ENCODE measurements at places on chromosomes 6 and 20.

DNA sequence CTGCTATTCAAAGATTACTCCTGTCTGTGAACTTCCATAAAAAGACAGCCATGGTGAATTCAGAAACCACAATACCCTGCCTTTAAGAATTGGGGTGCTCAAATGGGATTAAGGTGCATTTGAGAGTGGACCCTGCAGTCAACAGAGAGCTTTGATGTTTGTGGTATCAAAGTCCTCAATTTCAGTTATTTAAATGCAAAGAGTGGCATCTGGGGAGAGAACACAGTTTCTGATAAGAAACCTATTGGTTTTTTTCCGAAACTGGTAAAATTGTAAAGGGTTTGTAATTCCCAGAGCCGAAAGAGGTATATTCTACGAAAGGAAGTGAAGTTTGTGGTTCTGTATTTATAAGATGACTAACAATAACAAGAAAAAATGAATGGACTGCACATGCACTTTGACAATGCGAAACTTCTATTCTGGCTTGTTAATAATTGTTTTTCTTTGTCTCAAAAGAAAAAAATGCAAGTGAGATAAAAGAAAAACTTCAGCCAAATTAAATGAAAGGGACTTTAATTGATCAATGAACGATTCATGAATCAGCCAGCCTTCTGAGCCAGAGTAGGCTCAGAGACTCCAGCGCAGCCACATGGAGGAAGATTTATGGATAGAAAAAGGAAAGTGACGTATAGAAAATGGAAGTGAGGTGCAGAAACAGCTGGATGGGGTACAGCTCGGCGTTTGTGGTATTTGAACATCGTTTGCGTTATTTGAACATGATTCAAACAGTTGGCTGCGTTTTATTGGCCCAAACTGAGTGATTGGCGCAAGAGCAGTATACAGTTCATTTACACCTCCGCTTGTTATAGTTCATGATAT, 70.5 kb upstream of the DUSP22 start:
- peaks cover 81% of the 10 kb centered on the region for H3K4me1 ChIP-seq
- peaks cover 21% of the 10 kb centered on the region for H3K27me3 ChIP-seq
- H3K27ac ChIP-seq = no peak overlapping the region
- no peak overlapping the region for H3K4me3 ChIP-seq
- H3K36me3 ChIP-seq = no peaks in the 10 kb centered on the region

DNA sequence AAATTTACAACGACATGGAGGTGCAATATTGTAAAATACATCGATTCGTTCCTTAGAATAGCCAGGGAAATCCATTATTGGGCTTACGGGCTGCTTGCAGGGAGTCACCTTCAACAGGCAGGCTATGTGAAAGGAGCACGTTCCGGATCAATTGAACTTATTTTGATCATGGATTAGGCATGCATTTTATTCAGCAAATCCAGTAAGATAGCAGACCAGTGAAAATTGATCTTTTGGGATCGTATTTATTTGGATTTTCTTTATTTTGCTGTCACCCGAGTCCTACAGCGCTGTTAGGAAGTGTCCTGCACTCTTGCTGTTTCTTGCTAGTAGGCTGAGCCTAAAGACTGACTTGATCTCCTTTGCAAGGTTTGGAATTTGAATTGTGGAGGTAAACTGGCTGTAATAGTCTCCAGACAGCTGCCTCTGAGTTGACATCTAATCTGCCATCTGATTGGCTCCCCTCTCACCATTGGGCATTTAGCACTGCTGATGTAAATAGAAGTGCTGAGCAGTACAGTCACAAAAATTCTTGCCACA, 3.0 kb downstream of the ARID1B start:
- no peaks in the 10 kb centered on the region for H3K27me3 ChIP-seq
- H3K36me3 ChIP-seq = no peaks in the 10 kb centered on the region
- peaks cover 58% of the 10 kb centered on the region for H3K4me1 ChIP-seq
- H3K4me3 ChIP-seq = peak overlapping the region; percentile 90
- peak; percentile 27 for DNase-seq

- no peak overlapping the region for H3K27ac ChIP-seq
- no peak for DNase-seq
- peaks cover under 1% of the 10 kb centered on the region for H3K4me1 ChIP-seq
These were observed 39.6 kb upstream of the SPTLC3 start for GRCh38 chr20:12969071-12969669.

DNA sequence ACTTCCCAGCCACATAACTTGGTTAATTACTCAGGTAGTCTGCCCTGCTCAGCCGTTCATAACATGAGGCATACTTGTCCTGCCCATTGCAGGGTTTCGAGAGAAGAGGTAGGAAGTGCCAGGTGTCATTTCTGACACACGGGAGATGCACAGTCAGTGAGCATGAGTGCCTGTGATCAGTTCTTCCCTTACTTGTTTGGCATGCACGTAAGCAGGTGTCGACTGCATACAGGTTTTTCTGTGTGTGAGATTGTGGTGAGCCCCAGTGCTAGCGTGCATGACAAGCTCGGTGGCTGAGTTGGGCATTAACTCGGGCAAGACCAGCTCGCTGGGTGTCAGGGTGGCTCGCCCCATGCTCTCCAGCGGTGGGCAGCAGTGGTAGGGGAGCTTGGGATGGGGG, 51.2 kb upstream of the SLC22A1 start:
- no peaks in the 10 kb centered on the region for H3K27me3 ChIP-seq
- H3K36me3 ChIP-seq = peaks cover 76% of the 10 kb centered on the region
- no peak overlapping the region for H3K27ac ChIP-seq
- H3K4me1 ChIP-seq = no peaks in the 10 kb centered on the region
- no peak for DNase-seq
- H3K4me3 ChIP-seq = no peak overlapping the region

DNA sequence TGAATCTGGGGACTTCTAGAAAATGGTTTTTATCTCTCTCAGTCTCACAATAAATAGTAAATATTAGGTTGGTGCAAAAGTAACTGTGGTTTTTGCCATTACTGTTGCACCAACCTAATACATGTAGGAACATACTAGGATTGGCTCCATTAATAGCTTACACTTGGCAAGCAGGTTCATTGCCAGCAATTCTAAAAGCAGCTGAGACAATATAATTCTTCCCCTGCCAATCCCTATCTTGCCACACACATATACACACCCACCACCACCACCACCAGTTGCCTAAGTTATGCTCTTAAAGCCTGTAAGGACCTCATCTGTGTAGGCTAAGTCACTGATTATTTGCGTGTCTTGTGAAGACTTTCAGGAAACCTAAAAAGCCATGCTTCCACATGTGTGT, 145.1 kb downstream of the KIF16B start:
- H3K27me3 ChIP-seq = peaks cover 2% of the 10 kb centered on the region
- no peak overlapping the region for H3K27ac ChIP-seq
- no peak overlapping the region for H3K4me3 ChIP-seq
- H3K4me1 ChIP-seq = peaks cover 10% of the 10 kb centered on the region

GRCh38 chr6:7640607-7641577, 50.9 kb downstream of the SNRNP48 start:
- DNase-seq = no peak
- H3K4me1 ChIP-seq = peaks cover 3% of the 10 kb centered on the region
- H3K36me3 ChIP-seq = no peaks in the 10 kb centered on the region
- peaks cover 15% of the 10 kb centered on the region for H3K27me3 ChIP-seq
- H3K27ac ChIP-seq = no peak overlapping the region
- no peak overlapping the region for H3K4me3 ChIP-seq

- DNase-seq = no peak
- H3K27ac ChIP-seq = no peak overlapping the region
- no peaks in the 10 kb centered on the region for H3K27me3 ChIP-seq
These were observed 65.4 kb downstream of the PRND start for GRCh38 chr20:4787069-4787468.

- no peak overlapping the region for H3K4me3 ChIP-seq
- H3K36me3 ChIP-seq = peaks cover 36% of the 10 kb centered on the region
- no peak overlapping the region for H3K27ac ChIP-seq
- no peaks in the 10 kb centered on the region for H3K4me1 ChIP-seq
These were observed 234.3 kb downstream of the UTRN start for GRCh38 chr6:144519426-144519825.

DNA sequence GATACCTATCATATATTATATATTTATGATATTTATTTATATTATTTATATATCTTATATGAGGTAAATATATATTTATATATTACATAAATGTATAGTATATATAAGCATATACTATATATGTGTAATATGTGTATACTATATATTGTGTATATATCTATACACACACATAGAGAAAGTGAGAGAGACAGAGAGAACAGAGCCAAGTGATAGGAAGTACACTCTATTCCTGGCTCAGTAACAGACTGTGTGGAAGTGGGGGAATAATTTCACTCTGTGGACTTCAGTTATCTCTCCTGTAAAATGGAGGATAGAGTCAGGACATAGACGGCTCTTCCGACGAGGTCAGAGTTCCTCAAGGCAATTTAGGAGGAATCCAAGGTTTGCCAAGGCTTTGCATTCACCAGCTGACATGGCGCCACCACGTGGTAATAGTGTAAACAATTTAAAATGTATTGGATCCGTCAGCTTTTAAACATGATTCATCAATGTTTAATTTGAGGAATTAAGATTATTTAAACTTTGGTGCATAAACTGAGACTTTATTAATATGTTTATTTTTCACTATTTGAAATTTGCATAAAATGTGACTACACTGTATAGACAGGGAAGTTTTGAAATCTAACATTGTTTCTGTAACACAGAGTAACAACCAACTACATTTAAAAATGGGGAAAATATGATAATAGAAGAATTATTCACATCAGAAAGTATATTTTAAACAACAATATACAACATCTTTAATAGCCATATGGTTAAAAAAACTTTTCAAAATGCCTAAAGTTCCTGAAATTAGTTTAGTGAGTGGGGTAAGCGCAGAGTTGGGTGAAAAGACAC, 75.4 kb upstream of the TMEM244 start:
- H3K4me1 ChIP-seq = peaks cover 5% of the 10 kb centered on the region
- H3K27me3 ChIP-seq = peaks cover 5% of the 10 kb centered on the region
- H3K27ac ChIP-seq = no peak overlapping the region
- H3K4me3 ChIP-seq = no peak overlapping the region
- peak; percentile 52 for DNase-seq
- no peaks in the 10 kb centered on the region for H3K36me3 ChIP-seq

DNA sequence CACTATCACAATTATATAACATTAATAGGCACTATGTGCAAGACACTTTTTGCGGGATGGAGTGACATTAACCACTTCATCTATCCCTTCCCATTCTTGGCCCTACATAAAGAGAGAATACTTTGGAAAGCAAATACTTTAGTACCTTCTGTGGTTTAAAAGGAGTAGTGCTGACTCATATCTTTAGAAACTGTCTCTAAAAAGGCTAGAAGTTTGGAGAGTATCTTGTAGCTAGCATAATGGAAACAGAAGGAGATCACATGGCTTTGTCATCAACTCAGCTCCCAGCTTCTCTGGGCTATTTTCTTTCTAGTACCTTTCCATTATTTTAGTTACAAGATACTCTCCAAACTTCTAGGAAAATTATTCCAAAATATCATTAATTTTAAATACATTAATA, 157.5 kb downstream of the ADGRG6 start:
- H3K27me3 ChIP-seq = peaks cover 3% of the 10 kb centered on the region
- H3K4me1 ChIP-seq = no peaks in the 10 kb centered on the region
- no peaks in the 10 kb centered on the region for H3K36me3 ChIP-seq
- H3K27ac ChIP-seq = no peak overlapping the region

DNA sequence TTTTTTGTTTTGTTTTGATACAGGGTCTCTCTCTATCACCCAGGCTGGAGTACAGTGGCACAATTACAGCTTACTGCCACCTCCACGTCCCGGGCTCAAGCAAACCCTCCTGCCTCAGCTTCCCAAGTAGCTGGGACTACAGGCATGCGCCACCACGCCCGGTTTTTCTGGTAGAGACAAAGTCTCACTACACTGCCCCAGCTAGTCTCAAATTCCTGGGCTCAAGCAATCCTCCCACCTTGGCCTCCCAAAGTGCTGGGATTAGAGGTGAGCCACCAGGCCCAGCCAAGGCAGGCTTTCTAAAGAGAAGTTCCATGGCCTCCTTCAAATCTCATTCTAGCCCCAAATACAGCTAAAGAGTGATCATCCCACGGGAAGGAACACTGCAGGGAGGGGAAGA, 5.2 kb downstream of the MCCD1 start:
- DNase-seq = no peak
- H3K36me3 ChIP-seq = peaks cover 85% of the 10 kb centered on the region
- no peak overlapping the region for H3K4me3 ChIP-seq
- peaks cover 58% of the 10 kb centered on the region for H3K4me1 ChIP-seq
- H3K27ac ChIP-seq = peak overlapping the region; percentile 89

DNA sequence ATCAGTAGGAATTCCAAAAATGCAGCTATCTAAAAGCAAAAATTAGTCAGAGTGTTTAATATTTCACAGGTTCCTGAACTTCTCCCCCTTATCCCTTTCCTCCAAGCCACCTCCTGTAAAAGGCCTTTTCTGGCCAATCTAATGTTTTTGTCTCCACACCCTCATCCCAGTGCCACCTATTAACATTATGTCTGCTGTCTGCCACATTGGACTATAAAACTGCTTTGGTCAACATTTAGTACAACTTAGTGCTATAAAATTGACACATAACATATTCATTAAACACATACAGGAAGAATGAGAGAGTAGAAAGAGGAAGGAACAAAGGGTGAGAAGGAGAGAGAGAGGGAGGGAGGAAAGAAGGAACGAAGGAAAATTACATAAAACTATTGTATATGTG, 47.7 kb downstream of the MMUT start:
- no peak overlapping the region for H3K4me3 ChIP-seq
- H3K36me3 ChIP-seq = no peaks in the 10 kb centered on the region
- no peaks in the 10 kb centered on the region for H3K27me3 ChIP-seq
- H3K27ac ChIP-seq = no peak overlapping the region
- DNase-seq = no peak
- no peaks in the 10 kb centered on the region for H3K4me1 ChIP-seq

- no peak overlapping the region for H3K4me3 ChIP-seq
- H3K4me1 ChIP-seq = no peaks in the 10 kb centered on the region
- H3K27ac ChIP-seq = no peak overlapping the region
- peaks cover 3% of the 10 kb centered on the region for H3K36me3 ChIP-seq
- DNase-seq = no peak
These were observed 123.3 kb downstream of the ZFAND3 start for GRCh38 chr6:37942606-37943376.

DNA sequence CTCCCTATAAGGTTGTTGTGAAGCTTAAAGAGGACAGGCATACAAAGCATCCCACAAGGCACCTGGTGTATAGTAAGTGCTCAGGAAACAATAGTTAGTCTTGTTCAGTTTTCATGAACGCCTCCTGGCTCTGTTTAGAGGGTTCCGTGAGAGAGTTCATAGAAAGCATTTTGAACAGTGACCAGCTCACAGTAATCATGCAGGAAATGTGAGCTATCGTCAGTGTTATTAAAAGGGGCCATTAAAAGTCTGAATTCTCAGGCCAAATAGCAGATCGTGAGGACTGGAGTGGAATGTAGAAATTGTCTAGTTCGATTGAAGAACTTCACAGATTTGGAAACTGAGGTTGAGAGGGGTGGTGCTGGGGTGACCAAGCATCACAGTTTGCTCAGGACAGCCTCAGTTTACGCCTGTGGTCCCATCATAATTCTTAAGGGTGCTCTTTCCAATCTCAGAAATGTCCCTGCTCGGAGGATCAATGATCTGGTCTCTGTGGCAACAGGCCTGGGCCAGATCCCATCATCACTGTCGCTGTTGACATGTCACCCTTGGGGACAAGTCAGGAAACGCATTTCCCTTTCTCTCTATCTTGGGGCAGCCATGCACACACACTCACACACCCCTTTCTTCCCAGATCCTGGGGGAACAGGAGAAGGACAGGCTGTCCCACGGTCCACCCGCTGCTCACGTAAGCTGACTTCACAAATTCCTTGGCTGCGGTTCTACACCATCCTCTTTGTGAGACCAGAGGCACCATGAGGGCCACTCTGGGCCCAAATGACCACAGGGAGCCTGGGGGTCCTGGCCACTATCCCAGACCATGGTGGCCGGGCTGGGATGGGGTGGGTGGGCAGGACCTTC, 7.2 kb downstream of the TGM2 start:
- peak overlapping the region; percentile 26 for H3K27ac ChIP-seq
- H3K4me1 ChIP-seq = peaks cover 34% of the 10 kb centered on the region
- peaks cover 4% of the 10 kb centered on the region for H3K27me3 ChIP-seq
